ENCODE measurements at places on chromosomes 5 and 9.

DNA sequence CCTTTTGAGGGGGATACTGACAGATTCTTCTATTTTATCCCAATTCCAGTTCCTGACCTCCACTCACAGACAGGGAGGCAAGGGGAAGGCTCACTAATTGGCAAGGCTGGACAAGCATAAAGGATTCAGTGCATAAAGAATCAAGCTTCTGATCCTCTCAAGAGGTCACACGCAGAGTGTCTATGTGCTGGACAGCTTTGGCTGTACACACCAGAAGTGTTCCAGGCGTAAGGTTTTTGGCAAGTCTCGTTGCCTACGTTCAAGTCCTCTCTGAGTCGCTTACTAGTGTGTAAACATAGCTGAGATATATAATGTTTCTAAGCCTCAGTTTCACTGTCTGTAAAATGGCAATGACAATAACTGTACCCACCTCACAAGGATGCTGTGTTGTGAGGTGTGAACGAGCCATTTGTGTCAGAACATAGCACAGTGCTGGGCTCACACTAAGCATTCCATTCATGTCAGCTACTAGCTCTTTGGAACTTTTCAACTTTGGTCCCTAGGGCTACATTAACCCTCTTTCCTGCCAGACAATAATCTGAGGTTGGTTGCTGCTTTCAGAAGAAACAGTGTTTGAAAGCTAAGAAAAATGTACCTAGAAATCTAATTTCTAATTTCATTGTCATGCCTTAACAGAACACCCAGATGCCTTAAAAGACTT, 52.1 kb downstream of the PALM2AKAP2 start:
- no peak for DNase-seq

GRCh38 chr5:38929838-38930237, 84.0 kb downstream of the OSMR start:
- DNase-seq: no peak

DNA sequence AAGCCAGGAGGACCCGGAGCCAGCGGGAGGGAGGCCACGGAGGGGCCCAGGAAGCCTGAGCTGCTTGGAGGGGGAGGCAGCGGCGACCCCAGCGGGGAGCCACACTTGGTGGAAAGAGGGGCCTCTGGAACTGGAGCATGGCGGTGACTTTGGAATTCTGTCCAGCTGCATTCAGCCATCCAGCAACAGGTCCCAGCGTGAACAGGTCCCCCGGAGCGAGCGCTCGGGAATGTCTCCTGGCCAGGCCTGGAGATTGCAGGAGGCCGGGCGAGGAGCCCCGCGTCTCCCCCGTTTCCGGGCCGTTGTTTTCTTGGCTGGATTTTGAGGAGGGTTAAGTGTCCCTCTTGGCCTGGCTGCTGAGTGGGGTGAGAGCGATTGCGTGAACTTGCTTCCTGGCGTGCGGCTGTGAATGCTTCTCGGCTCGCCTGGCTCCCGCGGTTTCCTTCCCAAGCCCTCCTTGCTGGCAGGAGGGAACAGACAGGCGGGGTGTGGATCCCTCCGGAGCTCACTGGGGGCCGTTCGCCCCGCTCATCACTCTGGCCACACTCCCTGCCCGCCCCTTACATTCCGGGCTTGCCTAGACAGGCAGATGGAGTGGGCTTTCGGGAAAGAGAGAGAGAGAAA, 125.3 kb upstream of the IRX4 start:
- no peak for DNase-seq

DNA sequence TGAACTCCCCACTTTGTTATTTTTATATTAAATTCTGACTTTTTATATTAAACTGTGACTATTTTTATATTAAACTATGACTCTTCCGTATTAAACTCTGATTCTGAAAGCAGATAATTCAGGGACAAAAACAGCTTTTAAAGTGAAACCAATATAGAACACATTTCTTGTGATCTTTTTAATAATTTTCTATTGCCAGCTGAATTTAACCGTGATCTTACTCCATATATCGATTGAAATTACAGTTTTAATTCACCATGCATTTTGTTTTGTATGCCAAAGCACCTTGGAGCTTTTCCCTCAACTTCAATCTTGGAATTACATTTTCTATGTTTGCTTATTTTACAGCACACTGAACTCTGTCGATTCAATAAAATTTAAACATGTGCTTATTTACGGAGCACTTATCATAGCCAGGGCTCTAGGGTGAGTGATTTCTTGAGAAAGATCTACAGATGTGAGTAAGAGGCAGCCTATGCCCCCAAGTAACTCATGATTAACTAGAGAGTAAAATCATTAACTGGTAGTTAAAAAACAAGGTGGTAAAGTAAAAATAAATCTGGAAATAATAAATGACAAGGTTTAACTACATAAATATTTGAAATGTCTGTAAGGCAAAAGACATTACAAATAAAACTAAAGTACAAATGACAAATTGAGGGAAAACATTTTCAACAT, 72.9 kb upstream of the ALDH1B1 start:
- no peak for DNase-seq

DNA sequence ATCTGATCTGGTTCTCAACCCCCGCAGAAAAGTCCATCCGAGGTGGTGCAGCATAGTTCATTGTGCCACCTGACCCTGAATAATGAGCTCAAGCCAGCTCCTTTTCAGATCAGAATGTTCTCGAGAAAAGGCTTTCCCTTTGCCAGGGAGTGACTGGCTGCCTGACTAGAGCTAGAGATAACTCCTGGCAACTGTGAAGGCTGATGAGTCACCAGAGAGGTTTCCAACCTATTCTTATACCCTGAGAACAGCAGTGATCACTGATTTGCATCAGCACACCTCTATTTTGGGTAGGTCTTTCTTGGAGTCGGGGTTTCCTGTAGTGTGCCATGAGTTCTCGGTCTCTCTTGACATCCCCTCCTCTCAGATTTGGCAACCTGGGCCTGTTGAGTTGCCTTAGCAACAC, 127.9 kb downstream of the PIK3R1 start:
- DNase-seq: no peak

Data from NCI-H1048 (cell line).